ENCODE measurements at places on chromosomes 2 and 18. TPM values are rescaled to one million over a fixed set of nuclear protein-coding genes. Genes with fewer than 3 reads are reported as not detected.
A peak's percentile ranks its signal among the peaks of the same experiment; 100 is the strongest.

GRCh38 chr2:240464514-240465241, 29.2 kb downstream of the GPC1 start:
- no peaks in the 10 kb centered on the region for H3K4me1 ChIP-seq
- H3K36me3 ChIP-seq = no peaks in the 10 kb centered on the region
- no peaks in the 10 kb centered on the region for H3K27me3 ChIP-seq
- no peak overlapping the region for H3K4me3 ChIP-seq
- no peak overlapping the region for H3K27ac ChIP-seq

DNA sequence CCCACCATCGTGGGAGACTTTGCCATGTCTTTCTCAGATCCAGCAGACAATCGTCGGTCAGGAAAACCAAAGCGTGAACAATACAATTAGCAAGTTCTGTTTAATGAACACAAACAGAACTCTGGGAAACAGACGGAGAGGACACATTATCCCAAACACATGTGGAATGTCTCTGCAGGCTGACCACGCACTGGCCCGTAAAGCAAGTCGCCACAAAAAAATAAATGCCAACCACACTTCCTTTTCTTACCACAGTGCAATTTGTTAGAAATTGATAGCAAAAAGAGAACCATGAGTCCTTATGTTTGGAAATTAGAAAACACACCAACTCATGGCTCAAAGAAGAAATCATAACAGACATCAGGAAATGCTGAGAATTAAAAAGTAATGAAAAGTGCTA, 210.9 kb downstream of the TWIST2 start:
- DNase-seq = no peak
- no peaks in the 10 kb centered on the region for H3K27me3 ChIP-seq

DNA sequence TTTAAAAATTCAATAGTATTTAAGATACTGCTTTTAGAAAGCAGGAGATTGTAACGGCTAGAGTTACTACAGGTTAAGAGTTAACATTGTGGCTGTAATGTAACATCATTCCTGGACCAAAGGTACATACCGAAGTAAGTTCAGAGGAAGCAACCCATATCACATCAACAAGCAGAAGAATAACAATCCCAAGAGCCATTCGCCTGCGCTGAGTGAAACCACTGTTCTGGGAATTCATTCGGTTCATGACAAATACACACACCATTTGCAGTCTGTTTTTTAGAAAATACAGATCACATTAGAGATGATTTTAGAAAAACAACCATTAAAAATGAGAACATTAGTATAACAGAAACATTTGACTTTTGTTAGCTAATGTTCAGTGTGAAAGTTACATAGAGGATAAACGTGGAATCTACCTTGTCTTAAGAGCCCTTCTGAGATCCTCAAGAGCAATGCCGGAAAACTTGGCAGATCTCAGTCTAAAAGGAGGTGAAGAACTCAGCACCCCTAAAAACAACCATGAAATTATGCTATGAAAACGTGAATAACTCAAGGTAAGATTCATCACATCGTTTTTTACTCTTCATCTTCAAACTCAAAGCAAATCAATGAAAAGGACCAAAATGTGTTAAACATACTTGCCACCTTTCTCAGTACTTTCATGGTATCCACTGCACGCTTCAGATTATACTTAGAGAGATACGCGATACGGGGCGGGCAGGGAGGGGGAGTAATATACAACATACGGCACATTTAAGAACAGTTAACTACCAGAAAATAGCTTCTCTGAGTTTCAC, 1.2 kb downstream of the SLC35F5 start:
- peak overlapping the region; percentile 89 for H3K4me3 ChIP-seq
- no peaks in the 10 kb centered on the region for H3K27me3 ChIP-seq
- DNase-seq = no peak
- H3K36me3 ChIP-seq = peaks cover 19% of the 10 kb centered on the region
- peaks cover 24% of the 10 kb centered on the region for H3K4me1 ChIP-seq
- H3K27ac ChIP-seq = peak overlapping the region; percentile 98

- H3K4me1 ChIP-seq = peaks cover 87% of the 10 kb centered on the region
- H3K27ac ChIP-seq = peak overlapping the region; percentile 90
- peak overlapping the region; percentile 77 for H3K4me3 ChIP-seq
- no peaks in the 10 kb centered on the region for H3K27me3 ChIP-seq
- no peaks in the 10 kb centered on the region for H3K36me3 ChIP-seq
- DNase-seq = peak; percentile 94
These were observed 36.0 kb upstream of the EML4 start for GRCh38 chr2:42132966-42133641.

- no peak for DNase-seq
- no peak overlapping the region for H3K4me3 ChIP-seq
- H3K4me1 ChIP-seq = peaks cover 6% of the 10 kb centered on the region
- no peak overlapping the region for H3K27ac ChIP-seq
- H3K36me3 ChIP-seq = no peaks in the 10 kb centered on the region
These were observed 234.0 kb downstream of the KLHL29 start for GRCh38 chr2:23618794-23619530.

DNA sequence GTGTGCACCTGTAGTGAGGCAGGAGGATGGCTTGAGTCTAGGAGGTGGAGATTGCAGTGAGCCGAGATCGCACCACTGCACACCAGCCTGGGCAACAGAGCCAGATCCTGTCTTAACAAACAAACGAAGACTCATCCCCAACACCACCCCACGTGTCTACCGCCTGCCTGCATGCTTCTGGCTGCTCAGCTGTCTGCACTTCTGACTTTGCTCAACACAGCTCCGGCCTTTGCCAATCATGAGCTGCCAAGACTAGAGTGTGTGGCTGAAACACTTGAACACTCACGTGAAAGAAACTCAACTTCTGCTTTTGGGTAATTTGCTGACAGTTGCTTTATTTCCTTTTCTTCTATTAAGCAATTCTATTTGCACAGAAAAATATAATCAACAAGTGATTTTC, 32.1 kb upstream of the SP3 start:
- H3K4me3 ChIP-seq = no peak overlapping the region
- peaks cover 3% of the 10 kb centered on the region for H3K4me1 ChIP-seq
- H3K36me3 ChIP-seq = no peaks in the 10 kb centered on the region
- H3K27me3 ChIP-seq = no peaks in the 10 kb centered on the region
- DNase-seq = no peak

DNA sequence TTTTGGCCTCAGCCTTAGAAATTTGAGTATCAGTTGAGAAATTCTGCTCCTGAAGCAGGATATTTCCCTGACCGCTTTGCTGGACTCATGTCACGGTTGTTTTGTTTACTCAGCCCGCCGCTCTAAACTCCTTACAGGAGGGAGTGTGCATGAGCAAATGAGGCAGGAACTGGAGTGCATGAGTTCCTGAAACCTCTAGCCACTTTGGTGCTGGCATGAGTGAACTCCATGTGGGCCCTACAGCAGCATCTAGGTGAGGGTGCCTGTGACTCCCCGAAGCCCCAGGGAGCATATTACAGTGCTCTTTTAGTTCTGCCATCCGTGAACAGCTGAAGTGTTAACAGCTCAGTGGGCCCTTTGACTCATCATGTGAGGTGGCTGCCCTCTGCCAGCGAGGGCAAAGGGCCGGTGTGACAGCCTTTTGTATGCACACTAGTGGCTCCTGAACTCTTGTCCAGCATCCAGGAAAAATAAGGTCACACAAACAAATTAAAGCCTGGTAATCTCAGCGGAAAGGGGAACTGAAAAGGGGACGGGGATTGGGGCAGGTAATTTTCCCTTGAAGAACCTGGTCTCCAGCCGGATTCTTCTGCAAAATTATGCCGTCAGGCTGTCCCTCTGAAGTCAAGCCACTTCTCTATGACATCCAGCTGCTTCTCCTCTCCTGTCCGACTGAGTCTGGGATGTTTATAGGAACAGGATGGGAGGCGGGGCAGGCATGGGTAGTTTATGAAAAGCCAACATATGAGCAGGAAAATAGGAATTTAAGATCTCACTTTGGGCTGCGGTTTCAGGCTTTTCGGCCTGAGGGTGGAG, 1668.7 kb downstream of the SUCLG1 start:
- H3K27me3 ChIP-seq = no peaks in the 10 kb centered on the region
- H3K27ac ChIP-seq = no peak overlapping the region
- H3K36me3 ChIP-seq = no peaks in the 10 kb centered on the region
- DNase-seq = no peak

The TNFRSF11A gene
- 5.7 TPM for total RNA-seq

The CROCC2 gene
- total RNA-seq = not detected
